IMR-90 (cell line): ENCODE measurements at places on chromosomes 6 and 20.

DNA sequence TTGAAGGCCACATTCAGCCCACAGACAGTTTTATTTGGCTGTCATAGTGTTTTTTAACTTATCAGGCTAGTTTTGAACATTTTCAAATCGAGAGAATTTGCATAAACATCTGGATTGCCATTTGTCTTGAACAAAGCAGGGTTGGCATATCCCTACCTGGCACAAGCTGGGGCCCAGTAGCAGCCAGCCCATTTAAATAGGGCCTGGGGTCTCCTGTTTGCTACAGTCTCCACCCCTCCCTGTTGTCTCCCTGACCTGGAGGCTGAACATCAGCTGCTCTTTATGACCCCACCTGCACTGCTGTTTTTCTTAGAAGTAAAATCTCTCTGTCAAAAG lies 10.5 kb downstream of the BCAS4 start:
- DNase-seq = no peak

GRCh38 chr6:167121335-167121841 lies 1.5 kb upstream of the CCR6 start:
- no peak for DNase-seq

DNA sequence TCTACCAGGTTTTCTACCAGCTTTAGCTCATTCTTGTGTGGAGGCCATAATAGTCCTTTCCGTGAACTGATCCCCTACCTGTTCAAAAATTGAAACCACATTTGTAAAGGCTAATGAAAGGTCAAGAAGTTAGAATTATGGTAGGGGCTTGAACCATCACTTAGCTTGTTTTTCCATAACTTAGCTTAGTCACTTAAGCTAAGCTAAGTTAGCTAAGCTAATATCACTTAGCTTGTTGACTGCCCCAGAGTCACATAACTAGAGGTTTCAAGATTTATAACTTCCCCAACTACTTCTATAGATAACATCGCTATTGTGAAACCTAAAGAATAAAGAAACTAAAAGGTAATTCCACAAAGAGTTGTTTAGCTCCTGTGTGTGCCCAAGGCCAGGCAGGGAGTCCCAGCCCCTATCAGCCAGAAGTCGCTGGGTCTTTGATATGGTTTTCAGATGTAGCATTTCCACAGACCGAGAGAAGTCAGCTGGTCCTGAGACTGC lies 131.8 kb downstream of the VEGFA start:
- DNase-seq = no peak

- peak; percentile 92 for DNase-seq
These were observed 81.2 kb downstream of the ASXL1 start for GRCh38 chr20:32439132-32439829.

DNA sequence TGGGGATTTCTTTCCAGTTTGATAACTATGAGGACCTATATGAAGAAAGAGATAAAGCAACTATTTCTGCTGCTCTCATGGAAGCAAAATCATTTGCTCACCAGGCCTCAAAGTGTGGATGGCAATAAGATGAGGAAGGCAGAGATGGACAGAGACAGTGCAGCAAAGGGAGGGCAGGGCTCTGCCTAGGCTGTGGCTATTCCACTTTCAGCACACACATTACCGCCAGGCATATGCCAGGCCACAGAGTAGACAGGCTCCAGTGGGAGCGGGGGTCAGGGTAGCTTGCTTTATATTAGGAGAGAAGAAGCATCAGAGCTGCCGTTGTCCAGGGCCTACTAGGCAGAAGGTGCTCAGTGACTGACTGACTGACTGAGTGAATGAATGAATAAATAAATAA lies 40.9 kb downstream of the BCL2L1 start:
- no peak for DNase-seq

DNA sequence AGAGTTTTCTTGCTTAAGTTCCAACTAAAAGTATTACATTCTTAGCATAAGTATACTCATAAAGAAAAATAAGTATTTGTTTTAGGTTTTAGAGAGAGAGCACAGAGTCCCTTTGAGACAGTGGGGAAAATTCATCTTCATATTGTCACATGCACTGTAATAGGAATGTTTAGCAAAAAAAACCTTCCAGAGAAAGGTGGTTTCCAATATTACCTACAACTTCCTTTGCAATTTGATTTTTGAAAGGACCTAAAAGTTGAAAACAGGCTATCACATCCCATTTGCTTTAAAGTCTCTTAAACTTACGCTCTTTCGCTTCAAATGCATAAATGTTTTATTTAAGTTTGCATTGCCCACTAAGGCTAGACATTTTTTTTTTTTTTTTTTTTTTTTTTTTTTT lies 86.4 kb downstream of the OPRM1 start:
- DNase-seq = no peak

DNA sequence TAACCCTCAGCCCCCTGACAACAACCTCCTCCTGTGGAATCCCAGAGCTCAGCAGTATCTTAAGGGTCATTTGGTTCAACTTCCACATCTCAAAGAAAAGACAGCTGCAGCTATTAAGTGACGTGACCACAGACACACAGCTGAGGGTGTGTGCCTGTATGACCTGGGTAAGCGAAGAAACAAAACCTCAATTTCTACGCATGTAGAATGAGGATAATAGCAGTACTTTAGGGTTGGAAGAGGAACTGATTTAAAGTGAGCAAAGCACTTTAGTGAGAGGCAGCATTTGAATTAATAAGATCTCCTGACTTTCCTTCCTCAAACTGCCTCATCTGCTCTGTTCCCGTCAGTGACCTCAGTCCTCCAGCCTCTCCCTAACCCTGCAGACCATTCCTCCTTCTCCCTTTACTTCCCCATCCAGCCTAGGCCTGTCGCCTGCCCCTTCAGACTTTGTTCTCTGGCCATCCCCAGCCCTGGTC lies 6.8 kb upstream of the ARMC2 start:
- no peak for DNase-seq

- no peak for DNase-seq
These were observed 144.4 kb upstream of the MAN1A1 start for GRCh38 chr6:119493980-119494379.

DNA sequence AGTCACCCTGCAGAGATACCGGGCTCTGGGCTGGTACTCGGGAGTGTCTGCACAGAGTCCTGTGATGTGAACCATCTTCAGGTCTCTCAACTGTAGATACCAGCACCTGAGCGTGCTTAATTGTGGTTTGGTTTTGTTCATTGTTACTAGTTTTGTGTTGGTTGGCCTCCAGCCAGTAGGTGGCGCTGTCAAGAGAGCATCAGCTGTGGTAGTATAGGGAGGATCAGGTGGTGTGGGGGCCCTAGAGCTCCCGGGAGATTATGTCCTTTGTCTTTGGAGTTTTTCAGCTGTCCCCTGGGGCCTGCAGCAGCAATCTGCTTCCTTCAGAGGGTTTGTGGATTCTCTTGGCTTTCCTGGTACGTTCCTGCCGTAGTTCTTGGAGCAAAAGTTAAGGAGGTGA lies 67.9 kb downstream of the CDYL start:
- DNase-seq = no peak

DNA sequence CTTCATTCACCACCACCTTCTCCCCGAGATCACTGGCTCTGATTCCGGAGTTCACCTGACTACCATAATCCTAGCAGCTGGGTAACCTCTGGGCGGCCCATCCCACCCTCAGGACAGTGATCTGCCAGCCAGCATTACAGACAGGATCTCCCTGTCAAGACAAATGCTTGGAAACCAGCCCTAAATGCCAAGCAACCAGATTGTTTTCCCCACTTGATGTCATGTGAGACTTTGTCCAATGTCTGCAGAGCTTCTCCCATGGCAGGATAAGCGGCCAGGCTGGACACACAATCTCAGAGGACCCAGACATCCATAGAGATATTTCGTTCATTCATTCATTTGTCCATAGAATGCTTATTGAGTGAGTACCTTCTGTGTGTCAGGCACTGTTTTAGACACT lies 32.5 kb downstream of the PDYN start:
- DNase-seq = no peak

DNA sequence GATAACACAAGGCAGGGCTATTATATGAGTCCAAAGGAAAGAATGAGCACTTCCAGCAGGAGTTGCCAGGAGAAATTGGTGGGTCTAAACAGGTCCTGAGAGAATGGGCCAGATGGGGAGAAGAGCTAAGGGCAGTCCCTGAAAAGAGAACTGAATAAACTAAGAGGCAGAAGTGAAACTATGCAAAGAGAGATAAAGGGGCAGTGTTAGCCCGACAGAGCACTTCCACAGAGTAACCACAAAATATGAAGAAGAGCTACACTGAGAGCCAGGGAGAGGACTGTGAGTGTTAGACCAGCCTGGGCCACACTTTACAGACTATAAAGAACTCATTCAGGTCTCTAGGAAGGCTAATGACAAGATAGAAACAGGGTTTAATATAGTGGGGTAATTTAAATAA lies 43.8 kb downstream of the RALGAPA2 start:
- DNase-seq = no peak

DNA sequence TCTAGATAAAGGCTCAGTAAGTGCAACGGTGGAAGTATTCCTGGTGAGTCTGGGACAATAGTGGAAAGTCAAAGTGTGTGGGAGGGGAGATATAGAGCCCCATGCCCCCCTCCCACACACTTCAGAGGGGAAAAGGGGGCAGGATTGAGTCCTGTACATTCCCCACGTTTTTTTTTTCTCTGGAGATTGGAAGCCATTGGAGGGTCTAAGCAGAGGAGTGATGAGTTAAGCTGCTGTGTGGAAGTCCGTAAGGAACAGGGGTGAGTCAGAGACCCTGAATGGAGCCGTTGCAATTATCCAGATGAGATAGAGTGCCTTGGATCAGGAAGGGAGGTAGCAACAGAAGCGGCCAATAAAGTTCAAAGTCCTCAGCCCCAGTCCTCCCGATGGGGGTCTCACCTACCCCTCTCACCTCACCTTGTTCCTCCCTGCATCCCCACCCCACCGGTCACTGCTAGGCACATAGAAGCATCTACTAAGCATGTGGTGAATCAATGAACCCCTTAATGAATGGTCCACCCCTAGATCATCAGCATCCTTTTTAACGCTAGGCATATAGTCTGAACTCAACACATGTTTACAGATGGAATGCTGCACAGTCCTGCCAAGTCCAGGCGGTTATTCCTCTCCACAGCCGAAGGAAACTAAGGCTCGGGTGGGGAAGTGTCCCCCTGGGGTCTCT lies 662 bp upstream of the SLC9A8 start:
- DNase-seq = peak; percentile 63

- no peak for DNase-seq
These were observed 14.2 kb downstream of the EBF4 start for GRCh38 chr20:2706688-2707352.

- no peak for DNase-seq
These were observed 67.3 kb upstream of the JAG1 start for GRCh38 chr20:10741060-10741459.

DNA sequence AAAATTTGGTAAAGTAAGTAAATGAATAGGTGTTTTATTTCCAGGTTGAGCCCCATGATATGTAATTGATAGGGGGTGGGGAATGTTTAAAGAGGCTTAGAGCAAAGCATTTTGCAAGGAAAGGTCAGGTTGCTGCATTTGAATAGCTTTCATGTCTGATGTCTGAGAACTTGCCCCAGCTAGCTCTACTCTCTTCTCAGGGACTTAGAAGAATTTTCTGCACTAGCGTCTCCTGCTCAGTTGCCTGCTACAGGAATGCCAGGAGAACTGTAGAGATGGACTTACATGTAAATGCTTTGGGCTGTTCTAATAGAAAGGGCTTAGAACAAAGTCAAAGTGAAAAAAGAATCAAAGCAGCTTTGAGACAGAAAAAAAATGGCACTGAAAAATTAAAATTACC lies 35.5 kb downstream of the TRMT6 start:
- no peak for DNase-seq

DNA sequence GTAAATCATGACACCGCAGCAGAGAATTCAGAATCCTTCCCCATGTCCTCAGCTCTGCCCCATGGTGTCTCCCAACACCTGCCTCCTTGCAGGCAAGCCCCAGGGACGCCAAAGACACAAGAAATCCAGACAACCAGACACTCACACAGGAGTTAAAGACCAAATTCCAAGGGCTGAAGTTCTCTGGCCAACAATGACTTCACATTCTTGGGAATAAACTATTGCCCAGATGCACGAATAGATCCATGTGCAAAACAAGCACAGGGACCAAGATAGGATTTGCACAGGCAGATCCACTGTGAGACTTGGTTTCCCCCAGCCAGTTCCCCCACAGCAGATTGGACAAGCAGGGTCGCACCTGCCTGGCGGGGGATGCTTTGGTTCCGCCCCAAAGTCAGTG lies 246.7 kb downstream of the SOD2 start:
- no peak for DNase-seq

- DNase-seq = peak; percentile 98
These were observed 11.5 kb downstream of the PMEPA1 start for GRCh38 chr20:57698116-57698866.

- no peak for DNase-seq
These were observed 17.2 kb downstream of the GSTA1 start for GRCh38 chr6:52786249-52786956.

GRCh38 chr6:57183336-57183735 lies 11.2 kb downstream of the BAG2 start:
- peak; percentile 38 for DNase-seq

DNA sequence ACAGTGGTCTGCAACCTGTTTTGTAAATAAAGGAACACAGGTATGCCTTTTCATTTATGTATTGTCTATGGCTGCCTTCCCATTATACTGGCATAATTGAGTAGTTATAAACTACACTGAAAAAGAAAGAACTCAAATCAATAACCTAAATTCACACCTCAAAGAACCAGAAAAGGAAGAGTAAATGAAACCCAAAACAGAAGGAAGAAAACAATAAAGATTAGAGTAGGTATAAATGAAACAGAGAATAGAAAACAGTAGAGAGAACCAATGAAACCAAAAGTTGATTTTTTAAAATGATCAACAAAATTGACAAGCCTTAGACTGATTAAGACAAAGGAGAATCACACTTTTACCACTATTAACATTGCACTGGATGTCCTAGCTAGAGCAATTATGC lies 34.7 kb downstream of the FAM184A start:
- DNase-seq = no peak

- no peak for DNase-seq
These were observed 543 bp upstream of the MUC22 start for GRCh38 chr6:31009731-31010130.

GRCh38 chr6:75893776-75894152 lies 144.7 kb downstream of the MYO6 start:
- DNase-seq = no peak

DNA sequence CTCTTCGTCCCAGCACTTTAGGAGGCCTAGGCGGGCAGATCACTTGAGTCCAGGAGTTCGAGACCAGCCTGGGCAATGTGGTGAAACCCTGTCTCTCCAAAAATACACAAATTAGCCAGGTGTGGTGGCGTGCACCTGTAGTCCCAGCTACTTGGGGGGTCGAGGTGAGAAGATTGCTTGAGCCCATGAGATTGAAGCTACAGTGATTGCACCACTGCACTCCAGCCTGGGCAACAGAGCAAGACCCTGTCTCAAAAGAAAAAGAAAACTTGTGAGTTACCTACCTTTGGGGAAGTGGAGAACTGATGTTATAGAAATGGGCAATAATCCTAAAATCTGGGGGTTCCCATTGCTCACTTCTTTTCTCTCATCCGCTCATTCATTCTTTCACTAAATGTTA lies 58.0 kb downstream of the E2F3 start:
- no peak for DNase-seq

DNA sequence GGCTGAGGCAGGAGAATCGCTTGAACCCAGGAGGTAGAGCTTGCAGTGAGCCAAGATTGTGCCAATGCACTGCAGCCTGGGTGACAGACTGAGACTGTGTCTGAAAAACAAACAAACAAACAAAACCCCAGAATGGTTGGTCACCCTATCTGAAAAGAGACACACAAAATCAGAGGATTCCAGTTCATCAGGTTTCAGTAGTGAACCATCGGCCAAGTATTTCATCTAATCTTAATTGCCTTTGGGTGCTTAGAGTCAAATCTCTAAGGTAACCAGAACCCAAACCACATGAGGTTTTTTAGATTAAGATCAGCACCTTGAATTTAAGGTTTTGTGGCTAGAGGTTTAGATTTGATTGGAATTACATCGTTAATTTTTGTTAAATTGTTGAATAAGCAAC lies 8.3 kb upstream of the ZBTB2 start:
- DNase-seq = no peak
